ENCODE measurements at places on chromosomes 1 and 21.

DNA sequence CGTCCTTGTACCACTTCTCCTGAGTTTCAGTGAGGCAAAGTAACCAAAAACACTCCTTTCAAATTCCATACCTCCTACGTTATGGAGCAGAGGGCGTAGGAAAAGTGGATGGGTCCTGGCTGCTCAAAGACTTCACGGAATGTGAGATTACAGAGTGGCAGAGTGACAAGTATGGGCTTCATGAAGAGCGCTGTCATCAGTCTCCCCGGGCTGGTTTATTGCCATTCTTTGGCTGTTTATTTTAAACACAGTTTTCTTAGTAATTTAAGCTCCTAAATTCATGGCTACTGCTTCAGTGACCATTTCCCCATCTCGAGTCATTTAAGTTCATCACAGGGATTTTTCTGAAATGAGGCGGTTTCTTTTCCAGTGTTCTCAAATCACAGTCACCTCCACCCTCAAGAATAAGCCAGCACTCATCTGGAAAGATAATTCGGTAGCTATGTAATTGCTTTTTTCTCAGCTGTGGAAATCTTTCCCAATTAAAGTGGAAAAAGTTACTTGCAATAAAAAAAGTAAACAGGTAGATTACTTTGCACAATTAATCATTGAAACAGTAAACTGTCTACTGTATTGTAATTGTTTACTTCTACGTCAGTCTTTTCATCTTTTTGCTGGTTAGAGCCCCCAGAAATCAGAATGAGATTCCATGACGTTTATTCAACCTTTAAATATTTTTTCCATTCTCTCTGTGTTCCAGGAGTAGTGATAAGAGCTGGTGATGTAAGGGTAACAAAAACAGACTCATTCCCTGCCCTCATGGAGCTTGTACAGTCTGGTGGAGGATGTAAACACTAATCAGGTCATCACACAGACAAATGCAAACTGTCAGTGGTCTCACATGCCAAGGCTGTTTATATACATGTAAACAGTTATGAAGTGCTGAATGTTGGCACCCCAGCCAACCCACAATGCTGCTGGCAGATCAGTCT is 3.0 kb upstream of the SMYD2 start:
- DNase-seq, result no peak

DNA sequence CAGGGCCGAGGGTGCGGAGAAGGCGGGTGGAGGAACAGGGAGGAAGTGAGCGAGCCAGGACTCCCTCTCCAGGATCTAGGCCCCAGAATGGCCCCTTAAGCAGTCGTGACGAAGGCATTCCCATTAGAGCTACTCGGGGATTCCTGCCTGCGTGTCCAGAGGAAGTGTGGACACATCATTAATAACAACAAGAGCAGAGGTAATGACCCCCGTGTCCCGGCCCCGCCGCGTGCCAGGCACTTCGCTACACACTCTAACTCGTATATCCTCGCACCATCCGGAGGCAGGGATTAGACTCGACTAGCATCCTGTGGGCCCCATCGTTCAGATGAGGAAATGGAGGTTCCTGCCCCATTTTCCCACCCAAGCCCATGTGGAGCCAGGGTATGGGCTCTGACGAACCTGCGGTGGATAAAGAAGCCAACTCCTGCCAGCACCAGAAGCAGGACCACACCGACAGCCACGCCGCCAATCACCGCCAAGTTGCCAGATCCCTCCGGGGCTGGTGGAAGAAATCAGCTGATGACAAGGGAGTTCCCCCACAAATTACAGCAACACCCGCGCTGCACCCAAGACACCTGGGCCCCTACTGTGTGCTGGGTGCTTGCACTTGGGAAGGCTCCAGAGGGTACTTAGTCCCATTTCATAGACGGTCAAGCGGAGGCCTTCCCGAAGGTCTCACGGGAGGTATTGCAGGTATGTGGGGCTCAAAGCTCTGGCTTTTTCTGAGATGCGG is 21.6 kb downstream of the EPHA2 start:
- DNase-seq, result no peak

DNA sequence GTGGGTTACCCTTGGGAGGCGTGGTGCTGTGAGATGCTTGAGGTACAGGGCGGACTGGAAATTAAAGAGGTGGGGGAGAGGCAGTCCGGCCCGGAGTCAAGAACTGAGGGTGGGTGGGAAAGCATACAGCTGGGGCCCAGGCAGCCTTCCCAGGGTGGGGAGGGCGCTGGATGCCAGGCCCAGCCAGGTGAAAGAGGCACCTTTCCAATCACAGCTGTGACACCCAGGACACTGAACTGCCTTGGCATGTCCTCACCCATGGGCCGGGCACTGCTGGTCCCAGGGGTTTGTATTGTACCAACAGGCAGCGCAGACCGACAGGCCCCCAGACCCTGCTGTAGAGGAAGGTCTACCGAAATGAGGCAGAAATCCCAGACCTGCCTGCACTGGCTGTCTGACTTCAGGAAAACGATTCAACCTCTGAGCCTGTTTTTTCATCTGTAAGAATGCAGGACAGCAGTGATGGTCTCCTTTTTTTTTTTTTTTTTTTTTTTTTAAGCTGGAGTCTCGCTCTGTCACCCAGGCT is 9.1 kb downstream of the SLC30A2 start:
- no peak for DNase-seq

DNA sequence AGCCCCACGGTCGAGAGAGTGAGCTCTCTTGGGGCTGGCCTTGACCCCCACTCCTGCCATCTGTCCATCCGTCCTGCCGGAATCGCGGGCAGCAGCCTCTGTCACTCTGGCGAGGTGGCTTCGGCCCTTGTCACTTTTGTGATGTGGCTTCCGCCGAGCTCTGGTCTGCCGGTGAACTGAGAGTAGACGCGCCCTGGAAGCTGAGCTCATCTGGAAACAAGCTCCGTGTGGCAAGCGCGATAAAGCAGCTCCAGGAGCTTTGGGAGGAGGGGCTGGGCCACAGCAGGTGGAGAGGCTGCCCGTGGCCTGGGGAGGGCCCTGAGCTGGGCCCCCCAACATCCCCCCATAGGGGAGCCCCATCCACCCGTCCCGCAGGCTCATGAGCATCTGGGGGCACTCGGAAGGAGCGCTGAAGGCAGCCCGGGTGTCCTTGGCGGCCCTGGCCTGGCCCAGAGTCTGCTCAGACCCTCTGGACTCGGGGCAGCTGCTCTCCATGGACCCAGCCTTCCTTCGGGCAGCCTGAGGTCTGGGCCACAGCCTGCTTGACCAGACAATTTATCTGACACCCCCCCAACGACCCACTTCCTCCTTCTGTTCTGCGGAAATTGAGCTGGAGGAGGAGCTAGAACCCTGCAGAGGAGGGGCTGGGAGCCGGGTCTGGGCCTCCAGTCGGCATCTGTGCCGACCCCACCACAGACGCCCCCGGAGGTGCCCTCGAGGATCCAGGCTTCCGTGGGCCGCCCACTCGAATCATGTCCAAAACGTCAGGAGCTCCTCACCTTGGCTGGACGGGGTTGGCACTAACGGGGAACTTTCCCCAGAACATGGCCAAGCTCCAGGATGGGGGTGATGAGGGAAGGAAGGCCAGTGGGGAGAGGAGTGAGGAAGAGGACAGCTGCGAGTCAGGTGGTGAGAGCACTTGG is 59.1 kb downstream of the SLC19A1 start:
- no peak for DNase-seq

DNA sequence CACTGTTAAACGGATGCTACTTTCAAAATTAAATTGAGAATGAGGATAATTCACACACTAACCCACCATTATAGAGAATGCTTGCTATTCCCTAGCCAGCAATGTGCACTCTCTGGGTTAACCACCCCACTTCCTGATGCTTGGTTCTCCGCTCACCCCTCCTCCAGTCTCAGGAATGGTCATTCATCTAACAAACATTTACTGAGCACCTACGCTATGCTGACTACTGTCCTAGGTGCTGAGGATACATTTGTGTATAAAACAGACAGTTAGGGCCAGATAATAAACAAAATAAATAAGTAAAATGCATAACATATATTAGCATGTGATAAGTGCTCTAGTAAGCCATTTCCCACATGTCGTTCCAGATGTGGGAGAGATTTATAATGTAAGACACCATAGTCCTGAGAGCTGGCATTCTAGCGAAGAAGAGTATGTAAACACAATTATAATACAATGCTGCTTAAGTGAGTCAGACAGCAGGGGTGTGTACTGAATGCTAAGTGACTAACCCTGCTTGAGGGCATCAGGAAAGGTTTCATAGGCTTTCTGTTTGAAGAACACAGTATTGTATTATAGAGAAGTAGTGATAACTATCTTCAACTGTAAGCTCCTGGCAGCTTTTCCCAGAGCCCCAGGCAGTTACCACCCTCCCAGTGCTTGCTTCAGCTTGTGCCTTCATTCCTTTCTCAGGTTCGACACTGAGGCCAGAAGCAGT is 126.7 kb upstream of the CACHD1 start:
- DNase-seq, result peak; percentile 80

GRCh38 chr1:64581843-64582185 is 111.9 kb downstream of the CACHD1 start:
- DNase-seq, result no peak

DNA sequence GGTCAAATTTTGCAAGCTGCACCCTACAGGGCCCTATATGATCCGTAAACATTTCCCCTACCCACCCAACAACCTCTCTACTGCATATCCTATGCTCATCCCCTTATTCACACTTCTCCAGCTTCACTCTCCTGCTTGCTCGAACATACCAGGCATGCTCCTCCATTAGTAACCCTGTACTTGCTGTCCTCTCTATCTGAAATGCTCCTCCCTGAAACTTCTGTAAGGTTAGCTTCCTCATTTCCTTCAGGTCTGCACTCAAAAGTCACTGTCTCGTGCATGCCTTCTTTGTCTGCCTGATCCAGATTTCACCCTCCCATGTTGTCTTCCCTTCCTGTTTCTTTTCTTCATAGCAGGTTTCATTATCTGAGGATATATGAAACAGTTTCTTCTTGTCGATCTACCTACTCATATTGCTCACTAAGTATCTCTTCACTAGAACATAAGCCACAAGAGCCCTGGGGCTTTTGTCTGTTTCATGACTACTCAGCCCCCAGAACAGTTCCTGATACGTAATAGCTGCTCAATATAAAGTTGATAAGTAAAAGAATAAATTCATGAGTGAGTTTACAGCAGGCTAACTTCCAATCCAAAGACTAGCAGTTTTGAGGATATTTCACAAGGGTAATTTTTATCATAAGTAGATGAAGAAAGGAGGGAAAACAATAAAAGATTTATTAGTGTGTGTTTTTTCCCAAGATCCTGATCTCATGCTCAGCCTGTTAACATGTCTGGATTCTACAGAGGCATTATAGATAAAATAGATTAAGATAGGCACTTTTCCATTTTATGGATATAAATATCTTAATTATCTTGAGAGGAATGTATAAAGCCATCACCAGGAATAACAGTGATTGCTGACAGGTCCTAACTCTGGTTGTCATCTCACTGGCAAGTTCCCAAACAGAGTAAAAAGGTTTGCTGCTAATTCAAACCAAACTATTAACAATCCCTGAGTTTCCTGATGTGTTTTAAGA is 392.5 kb upstream of the ESRRG start:
- no peak for DNase-seq

GRCh38 chr1:240295811-240296210 is 204.1 kb downstream of the FMN2 start:
- DNase-seq, result no peak

DNA sequence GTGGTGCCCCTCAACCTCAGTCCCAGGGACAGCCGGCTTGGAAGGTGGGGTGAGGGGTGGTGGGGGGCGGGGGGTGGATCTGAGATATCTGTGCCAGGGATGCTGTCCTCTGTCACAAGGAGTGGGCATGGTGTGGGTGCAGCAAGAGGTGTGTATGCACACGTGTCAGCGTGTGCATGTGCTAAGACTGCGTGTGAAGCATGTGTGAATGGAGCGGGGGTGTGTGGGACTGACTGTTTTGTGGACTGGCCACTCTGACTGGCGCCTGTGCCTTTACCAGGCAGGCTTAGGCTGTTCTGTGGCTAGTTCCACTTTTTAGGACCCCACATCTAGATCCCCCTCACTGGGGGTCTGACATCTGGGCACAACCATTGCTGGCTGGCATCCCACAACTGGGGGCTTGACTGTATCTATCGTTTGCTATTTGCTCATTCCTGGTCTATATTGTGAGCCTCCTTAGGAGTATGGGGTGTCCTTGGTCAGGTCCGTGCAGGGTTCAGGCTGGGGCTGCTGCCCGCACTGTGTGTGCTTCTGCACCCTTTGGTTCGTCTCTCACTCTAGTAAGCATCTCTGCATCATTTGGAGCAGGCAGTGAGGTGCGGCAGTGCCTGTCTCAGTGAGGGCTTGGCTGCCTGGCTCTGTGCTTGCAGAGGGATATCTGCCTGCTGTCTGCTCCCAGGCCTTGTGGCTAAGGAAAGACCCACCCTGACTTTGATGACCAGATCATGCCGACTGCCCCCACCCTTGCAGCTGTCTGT is 1.9 kb downstream of the AMPD2 start:
- DNase-seq, result no peak

DNA sequence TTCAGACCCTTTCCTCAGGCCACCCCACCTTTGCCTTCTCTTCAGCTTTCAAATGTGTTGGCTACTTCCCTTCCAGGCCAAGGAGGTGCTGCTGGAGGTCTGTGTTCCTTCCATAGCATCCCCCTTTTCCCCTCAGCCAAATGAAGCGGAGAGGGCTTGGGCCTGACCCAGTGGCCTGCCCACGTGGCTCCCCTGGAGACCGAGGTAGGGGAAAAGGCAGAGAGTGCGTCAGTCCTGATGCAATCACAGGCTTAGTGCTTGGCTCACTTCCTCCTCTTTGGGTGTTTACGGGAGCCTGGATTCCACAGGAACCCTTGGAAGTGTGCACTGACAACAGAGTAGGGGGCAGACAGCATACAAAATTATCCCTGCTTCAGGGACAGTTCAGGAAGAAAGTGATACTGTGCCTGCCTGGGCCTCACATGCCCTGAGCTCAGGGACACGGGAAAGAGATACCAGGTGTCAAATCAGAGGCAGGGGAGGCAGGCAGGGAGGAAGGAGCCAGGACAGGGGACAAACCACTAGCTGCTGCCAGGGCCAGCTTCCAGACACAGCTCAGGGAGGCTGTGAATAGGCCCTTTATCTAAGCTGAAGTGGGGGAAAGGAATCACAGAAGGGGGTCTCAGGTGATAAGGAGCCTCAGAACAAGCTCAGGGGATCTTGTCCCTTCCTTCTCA is 16.6 kb upstream of the PTP4A2 start:
- peak; percentile 43 for DNase-seq

Data from A673 (cell line).